ENCODE measurements at places on chromosomes 7 and 10.

- no peak for DNase-seq
These were observed 9.0 kb downstream of the MTURN start for GRCh38 chr7:30143748-30144251.

GRCh38 chr7:155280446-155281397, 17.0 kb upstream of the INSIG1 start:
- DNase-seq = no peak

- DNase-seq = no peak
These were observed 19.1 kb downstream of the PDE1C start for GRCh38 chr7:32051128-32051527.

- DNase-seq = no peak
These were observed 1.8 kb downstream of the DDIT4 start for GRCh38 chr10:72275351-72276012.

- DNase-seq = no peak
These were observed 16.8 kb upstream of the LRRC72 start for GRCh38 chr7:16509829-16510228.

GRCh38 chr7:115127399-115128021, 205.6 kb downstream of the MDFIC start:
- no peak for DNase-seq

GRCh38 chr10:27620430-27621397, 116.6 kb downstream of the RAB18 start:
- DNase-seq = no peak

- DNase-seq = no peak
These were observed 90.3 kb downstream of the TMEM168 start for GRCh38 chr7:112699725-112700513.

- no peak for DNase-seq
These were observed 376.3 kb upstream of the BMPER start for GRCh38 chr7:33529070-33529469.

- no peak for DNase-seq
These were observed 89.0 kb upstream of the PIP4K2A start for GRCh38 chr10:22803261-22803885.

DNA sequence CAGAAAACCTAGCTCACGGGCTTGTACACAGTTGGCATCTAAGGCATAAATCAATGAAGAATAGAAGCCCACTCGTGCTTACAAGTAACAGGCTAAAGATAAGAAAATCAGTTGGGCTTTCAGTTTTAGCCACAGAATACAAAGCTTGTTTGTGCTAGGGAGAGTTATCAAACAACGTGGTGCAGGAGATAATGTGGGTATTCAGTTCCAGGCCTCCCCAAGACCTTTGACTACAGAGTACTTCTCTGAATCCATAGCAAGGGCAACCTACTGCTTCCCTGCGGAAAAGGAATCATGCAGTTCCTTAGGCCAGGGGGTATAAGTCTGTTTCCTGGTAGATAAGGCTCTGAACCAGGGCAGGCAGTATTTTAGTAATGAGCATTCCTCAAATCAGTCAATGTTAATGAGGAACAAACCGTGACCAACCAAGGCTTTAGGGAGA, 219.5 kb upstream of the CSTF2T start:
- DNase-seq = no peak

- no peak for DNase-seq
These were observed 508.2 kb downstream of the ZWINT start for GRCh38 chr10:55852900-55853299.

- DNase-seq = no peak
These were observed 2.4 kb downstream of the CNTNAP2 start for GRCh38 chr7:146119002-146119401.

GRCh38 chr10:77072836-77073662, 564.6 kb downstream of the KCNMA1 start:
- no peak for DNase-seq

Measured in germinal center (tissue), 1 donor.